ENCODE measurements at places on chromosomes 1 and 21.
A peak's percentile ranks its signal among the peaks of the same experiment; 100 is the strongest.

GRCh38 chr1:115355069-115355468 lies 17.0 kb upstream of the NGF start:
- DNase-seq, result no peak

DNA sequence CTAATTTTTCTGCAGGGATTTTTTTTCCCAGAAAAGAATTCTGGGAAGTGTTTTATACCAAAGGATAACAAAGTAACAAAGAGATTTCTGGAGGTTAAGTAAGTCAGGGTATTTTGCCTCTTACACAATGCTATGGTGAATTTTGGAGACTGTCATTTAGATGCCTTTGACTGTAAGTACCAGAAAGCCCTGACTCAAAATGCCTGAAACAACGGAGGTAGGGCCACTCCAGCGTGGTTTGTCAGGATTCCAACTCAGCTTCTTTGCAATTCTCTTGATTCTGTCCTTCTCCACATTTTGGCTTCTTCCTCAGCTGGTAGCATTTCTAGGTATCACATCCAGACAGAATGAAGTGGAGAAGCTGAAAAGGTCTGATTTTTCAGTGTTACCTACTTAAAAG lies 106.5 kb downstream of the UCHL5 start:
- DNase-seq, result no peak

GRCh38 chr1:153202006-153202405 lies 1.2 kb upstream of the LELP1 start:
- no peak for DNase-seq

DNA sequence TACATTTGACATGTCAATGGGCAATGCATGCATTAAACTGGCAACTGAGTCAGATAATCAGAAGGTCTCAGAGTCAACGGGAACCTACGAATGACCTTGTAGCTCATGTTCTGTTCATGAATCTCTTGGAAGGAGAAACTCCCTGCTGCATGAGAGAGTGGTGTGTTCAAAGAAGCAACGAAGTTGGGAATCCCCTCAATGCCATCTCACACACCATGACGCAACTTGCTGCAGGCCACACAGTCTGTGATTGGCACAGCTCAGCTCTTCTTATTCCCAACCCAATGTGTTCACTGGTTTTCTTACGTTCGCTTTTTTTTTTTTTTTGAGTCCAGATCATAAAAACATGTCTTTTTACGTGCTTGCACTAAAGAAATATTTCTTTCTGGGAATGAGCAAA lies 53.5 kb upstream of the PRDM2 start:
- DNase-seq, result no peak

DNA sequence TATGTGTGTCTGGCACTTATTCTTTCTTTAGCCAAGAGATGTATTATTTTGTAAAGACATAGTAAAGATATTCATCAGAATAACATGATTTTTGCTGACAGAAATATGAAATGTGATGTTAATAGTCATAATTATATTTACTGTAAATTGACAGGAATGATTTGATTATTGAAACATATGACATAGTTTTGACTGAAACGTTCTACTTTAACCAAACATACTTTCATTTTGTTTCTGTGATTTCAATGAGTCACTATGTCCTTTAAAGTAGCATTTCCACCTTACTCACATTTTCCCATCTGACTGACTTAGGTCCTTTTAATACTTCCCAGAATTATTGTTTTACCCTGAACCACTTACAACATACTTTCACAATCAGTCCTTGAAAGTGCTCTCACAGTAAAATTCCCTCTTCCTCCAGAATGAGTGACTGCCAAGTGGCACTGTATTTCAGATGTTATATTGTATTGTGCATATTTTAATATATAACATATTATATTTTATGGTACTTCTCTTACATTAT lies 437.9 kb downstream of the NCAM2 start:
- DNase-seq, result no peak

DNA sequence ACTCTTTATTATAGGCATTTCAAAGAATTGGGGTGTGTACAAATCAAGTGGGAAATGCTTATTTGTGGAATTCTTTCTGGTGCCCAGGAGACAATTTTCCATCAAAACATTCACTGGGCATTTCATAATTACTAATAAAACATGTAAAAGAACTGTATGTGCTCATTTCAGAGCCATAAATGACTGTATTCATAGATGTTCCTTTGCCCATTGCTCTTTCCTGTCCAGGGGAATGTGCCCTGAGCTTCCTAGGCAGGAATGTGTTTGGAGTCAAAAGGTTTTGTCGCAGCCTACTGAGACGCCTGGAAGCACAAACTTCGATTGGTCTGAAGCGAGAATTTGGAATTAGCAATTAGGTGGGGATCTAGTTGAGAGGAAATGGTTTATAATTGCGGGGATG lies 43.7 kb upstream of the EXOSC10 start:
- DNase-seq, result no peak

DNA sequence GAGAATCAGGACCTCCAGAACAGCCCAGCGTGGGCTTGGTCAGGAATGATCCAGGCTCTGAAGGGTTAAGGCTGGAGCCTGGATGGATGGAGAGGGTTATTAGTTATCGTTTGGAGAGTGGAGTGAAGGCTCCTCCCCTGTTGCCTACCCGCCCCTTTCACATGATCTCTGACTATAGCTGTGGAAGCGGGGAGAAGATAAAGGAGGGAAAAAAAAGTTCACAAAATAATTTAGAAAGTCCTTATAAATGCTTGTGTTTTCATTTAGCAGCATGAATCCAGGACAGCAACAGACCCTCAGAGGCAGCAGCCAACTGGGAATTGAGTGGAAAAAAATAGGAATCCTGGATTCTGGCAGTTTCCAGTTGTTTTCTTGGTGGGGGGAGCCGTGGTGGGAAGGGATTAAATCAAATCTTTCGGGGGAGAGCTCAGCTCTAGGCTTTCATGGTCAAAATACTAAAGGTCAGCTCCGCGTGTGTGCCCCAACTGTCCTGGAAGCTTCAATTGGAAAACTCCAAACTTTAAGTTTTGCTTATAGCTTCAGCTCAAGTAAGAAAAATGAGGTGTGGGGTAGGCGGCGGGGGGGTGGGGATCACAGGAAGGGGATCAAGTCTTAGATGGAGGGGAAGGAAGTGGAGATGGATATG lies 595 bp upstream of the DDR2 start:
- no peak for DNase-seq

GRCh38 chr1:199287206-199287605 lies 648.4 kb downstream of the PTPRC start:
- no peak for DNase-seq

DNA sequence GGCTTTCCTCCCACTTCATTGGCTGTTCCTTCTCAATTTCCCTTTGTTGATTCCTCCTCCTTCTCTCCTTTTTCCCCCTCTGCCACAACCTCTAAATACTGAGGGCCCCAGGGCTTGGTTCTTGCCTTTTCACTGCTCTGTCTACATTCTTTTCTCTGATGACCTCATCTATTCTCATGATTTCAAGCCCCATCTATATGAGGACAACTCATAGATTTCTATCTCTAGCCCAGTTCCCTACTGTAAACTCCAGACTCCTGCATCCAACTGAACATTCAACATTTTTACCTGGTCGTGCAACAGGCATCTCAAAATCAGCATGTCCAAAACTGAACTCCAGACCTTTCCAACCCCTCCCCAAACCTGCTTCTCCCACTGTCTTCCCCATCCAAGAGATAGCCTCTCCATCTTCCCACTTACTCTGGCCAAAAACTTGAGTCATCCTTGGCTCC lies 11.5 kb upstream of the SLC9A1 start:
- no peak for DNase-seq

- no peak for DNase-seq
These were observed 4.2 kb downstream of the CADM3 start for GRCh38 chr1:159175571-159175970.

- no peak for DNase-seq
These were observed 5.5 kb downstream of the AMPD2 start for GRCh38 chr1:109625176-109625575.

DNA sequence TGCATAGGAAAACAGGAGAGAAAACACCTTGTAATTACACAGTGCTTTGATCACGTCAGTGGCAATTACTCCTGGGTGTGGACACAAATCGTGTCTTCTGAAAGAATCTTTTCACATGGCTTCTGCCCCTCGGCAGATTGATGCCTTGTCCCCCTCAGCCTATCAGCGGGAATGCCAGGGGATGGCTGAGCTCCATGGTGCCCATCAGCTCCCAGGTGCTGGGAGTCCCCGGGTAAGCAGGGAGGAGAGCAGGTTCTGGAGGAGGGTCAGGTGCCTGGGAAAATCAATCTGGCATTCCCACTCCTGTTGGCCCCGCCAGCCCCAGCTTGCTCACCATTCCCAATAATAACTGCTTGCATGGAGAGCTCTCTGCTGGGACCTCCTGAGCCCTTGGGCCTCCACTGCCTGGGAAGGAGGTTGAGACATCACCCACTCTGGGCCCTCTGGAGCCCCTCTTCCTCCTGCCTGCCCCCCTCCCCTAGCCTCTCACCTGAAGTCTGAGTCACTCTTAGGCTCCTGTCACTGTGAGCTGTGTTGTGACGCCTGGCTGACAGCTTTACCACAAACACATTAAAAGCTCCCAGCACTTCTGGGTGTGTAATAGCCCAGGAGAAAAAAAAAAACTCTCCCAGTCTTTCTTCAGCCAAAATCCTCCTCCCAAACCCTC lies 4.9 kb downstream of the CAMK2N1 start:
- peak; percentile 44 for DNase-seq

DNA sequence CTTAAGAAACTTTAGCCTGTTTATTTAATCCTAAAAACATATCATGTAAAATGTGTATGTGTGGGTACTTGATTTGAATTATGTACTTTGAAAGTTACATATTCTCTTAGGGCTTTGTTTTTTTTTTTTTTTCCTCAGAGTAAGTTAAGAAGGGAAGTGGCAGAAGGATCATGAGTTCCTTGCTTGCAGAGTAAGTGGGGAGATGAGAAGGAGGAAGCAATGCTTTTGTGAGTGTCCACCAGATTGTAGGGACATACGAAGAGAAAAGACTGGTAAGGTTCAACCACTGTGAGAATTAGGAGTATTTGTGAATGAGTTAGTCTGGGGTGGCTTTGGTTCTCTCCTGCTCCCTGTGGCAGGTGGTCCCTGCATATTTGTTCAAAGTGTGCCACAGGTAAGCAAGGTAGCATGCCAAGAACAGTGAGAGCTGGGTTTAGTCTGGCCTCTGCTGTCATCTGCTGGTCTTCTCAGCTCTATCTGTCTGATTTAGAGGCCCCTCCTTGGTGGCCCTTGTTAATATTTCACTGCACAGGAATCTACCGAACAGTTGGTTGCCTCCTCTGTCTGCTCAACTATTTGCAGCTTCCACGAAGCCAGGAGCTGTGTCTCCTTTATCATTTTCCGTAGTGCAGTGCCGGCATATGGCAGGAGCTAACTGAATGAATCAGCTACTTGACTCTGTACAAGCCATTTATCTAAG lies 9.5 kb downstream of the DNM3 start:
- no peak for DNase-seq

GRCh38 chr21:25960402-25960801 lies 210.2 kb downstream of the APP start:
- DNase-seq, result no peak

DNA sequence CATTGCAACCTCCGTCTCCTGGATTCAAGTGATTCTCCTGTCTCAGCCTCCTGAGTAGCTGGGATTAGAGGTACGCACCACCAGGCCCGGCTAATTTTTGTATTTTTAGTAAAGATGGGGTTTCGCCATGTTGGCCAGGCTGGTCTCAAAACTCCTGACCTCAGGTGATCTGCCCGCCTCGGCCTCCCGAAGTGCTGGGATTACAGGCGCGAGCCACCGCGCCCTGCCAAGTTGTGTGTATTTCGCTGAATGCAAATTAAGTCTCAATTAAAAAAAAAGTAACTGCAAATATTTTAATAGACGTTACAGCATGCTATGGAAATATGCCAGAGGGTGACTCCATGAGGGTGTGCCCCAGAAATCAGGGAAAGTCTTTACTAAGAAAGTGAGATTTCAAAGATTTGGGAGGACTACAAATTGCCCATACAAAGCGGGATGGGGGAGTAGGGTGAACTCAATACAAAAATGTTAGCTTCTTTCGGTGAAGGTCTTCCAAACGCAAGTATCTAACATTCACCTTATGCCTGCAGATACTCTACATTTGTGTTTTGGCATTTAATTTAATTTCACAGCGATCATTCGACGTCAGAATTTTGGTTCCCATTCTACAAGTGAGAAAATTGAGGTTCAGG lies 85.6 kb downstream of the NKAIN1 start:
- no peak for DNase-seq

DNA sequence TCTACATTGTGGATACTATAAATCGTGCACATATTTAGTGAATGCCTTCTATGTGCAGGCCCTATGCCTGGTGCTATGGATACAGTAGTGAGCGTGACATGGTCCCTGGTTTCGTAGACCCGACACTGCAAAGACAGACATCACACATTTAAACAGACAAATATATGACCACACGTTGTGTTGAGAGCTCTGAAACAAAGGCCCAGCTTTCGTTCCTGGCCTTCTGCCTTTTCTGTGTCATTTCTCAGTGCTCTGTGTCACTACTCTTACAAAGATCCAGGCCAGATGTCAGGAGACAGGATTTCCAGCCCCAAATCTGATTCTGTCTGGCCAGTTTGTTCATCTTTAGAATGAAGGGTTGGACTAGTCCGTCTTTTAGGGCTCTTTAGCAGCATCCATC lies 19.3 kb upstream of the TRABD2B start:
- no peak for DNase-seq

DNA sequence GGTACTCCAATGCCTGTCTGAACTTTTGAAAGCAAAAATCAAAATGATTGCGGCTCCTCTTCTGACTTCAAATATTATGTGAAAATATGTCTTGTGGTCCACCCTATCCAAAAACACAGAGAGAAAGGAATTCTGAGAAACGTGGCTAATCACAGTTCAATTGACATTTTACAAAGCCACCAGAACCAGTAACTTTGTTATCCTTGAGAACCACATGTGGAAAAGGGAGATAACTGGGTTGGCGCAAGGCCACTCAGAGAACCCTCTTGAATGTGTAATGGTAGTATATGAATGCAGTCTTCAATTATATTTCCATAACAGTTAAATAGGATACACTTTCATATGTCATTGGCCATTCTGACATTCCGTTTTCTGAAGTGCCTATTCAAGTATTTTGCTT lies 1030.0 kb upstream of the TMPRSS15 start:
- no peak for DNase-seq

GRCh38 chr1:170247751-170248521 lies 102.2 kb downstream of the NTMT2 start:
- no peak for DNase-seq

All from Calu3 (cell line).